NT2/D1 (cell line): ENCODE measurements at places on chromosomes 3 and 15.

GRCh38 chr3:105790534-105790933 is 78.3 kb downstream of the CBLB start:
- DNase-seq, result no peak

GRCh38 chr3:50122661-50123391 is 32.3 kb upstream of the SEMA3F start:
- DNase-seq, result no peak

GRCh38 chr3:27022096-27022761 is 347.0 kb downstream of the NEK10 start:
- DNase-seq, result no peak

DNA sequence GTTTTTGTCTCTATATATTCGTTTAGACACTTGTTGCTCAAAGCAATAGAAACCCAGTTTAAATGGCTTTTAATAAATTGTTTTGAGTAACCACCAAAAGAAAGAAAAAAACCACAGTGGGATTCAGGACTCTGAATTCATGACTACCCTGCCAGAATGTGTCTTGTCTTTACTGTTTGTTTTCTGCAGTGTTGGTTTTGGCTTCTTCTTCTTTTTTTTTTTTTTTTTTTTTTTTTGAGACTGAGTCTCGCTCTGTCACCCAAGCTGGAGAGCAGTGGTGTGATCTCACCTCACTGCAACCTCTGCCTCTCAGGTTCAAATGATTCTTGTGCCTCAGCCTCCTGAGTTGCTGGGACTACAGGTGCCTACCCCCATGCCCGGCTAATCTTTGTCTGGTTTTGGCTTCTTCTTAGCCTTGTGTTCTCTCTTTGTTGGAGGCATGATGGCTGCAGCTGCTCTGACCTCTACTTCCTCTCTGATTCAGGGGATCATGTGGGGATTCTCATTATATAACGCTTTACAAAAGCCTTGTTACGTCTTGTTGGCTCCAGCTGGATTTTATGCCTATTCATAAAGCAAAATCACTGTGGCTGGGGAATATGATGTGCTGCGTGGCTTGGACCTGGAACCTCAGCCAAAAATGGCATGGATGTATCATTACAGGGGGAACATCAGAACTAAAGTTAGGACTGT is 54.0 kb downstream of the PLS1 start:
- DNase-seq, result no peak

- no peak for DNase-seq
Measured at GRCh38 chr15:86615816-86616215, 536.1 kb downstream of the AGBL1 start.

GRCh38 chr3:149621218-149622005 is 36.4 kb downstream of the WWTR1 start:
- DNase-seq, result no peak

DNA sequence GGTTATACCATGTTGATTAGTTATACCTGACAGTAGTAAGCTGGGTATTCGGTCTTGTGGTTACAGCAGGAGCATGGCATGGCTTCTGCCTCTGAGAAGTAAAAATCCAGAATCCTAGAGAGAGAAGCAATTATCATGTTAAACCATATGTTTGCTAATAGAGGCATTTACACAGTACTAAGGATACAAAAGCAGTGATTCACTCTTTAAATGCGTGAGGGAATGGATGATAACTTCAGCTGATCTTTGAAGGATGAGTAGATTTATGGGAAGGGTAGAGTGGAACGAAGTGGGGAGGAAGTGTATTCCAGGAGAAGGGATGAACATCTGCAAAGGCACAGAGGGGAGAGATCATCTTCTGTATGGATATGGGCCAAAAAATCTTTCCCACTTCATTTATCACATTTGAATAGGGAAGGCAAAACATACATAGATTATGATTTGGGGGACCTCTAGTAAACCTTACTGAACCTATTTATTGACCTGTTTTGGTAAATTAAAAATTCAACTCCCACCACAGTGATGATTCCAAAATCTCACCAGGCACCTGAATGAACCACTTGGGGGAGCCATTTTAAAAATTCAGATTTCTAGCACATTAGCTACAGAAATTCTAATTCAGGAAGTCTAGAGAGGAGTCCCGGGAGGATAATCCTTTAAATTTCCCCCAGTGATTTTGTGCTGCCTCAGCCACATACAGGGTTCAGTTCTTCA is 35.1 kb downstream of the IGSF10 start:
- no peak for DNase-seq

GRCh38 chr3:45800611-45801010 is 4.3 kb upstream of the SLC6A20 start:
- DNase-seq, result no peak

DNA sequence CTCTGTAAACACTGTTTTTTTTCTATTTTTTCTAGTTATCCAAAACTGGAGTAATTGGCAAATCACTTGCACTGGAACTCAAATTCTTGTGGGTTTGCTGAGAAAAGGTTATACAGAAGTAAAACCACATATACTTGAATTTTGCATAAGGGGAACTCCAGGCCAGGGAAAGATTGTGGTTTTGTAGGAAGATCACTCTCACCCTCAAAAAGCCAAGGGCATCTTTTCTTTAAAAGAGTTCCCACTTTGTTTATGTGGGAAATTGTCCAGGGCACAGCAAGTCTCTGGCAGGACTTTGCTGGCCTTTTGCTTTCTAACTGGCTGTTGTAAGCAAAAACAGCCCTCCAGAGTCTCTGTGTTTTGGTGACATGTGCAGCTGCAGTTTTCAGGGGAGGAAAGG is 340.3 kb upstream of the RBMS3 start:
- DNase-seq, result no peak

DNA sequence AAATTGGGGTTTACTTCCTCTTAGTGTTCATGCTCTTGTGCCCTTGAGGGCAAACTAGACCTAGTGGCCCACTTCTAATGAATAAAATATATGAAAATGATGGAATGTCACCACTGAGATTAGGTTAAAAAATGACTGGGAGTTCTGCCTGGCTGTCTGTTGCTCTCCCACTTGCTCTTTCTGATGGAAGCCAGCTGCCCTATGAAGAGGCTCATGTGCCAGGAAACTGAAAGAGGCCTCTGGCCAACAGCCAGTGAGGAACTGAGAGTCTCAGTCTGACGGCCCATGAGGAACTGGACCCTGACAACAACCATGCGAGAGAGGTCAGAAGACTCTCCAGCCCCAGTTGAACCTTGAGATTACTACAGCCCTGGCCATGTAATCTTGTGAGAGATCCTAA is 107.1 kb upstream of the FHIT start:
- DNase-seq, result no peak

GRCh38 chr3:70558956-70559355 is 246.5 kb upstream of the MDFIC2 start:
- DNase-seq, result no peak

DNA sequence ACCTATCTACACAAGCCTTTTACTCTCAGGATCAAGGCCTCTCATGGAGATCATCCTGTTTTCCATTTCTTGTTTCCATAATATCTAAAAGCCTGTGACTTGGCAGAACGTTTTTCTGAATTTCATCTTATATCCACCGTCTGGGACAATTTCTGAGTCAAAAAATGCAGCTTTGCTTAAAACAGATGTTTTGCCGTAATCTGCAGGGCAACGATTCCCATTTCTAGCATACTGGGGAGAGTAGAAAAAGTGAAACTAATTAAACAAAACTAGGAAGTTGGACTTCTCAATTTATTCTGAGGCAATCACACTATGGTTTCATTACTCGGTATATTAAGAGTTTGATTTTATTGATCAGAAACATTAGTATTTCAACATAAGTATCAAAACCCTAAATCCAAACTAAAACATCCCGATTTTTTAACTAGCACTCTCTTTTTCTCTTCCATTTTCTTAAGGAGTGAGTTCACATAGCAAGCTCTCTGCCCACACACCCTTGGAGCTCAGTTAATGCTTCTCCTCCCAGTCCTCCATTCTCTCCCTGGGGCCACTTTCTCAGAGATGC is 33.6 kb downstream of the SPATA12 start:
- no peak for DNase-seq

DNA sequence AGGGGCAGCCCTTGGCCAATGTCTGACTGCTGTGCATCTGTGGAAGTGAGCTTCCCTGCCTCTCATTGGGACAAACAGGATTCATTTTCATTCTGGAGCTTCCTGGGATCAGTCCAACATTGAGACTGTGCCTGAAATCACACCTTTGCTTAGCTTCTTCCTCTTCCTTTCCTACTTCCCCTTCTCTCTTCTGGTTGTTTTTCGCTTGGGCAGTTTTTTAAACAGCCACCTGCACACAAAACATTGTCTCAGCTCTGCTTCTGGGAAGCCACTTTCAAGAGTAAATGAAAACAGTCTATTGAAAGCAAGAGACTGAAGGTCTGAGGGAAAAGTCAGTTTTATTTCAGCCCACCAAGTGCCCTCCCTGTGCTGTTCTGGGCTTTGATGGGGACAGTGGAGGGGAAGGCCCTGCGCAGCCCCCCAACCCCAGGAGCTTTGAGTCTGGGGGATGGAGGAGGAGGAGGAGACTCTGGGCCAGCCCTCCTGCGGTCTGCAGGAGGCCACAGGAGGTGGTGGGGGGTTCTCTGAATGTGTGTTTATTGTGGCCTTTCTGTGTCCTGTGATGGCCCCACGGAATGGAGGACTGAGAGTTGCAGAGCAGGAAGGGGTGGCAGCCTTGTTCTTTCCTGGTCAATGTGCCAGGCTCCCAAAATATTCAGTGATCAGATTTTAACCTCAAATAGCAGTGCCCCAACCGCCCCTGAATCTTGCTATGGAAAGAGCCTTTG is 7.8 kb upstream of the ISLR2 start:
- DNase-seq, result no peak

- DNase-seq, result no peak
Measured at GRCh38 chr3:12803371-12803770, 6.9 kb downstream of the CAND2 start.

- no peak for DNase-seq
Measured at GRCh38 chr3:56677286-56677685, 5.8 kb downstream of the TASOR start.

DNA sequence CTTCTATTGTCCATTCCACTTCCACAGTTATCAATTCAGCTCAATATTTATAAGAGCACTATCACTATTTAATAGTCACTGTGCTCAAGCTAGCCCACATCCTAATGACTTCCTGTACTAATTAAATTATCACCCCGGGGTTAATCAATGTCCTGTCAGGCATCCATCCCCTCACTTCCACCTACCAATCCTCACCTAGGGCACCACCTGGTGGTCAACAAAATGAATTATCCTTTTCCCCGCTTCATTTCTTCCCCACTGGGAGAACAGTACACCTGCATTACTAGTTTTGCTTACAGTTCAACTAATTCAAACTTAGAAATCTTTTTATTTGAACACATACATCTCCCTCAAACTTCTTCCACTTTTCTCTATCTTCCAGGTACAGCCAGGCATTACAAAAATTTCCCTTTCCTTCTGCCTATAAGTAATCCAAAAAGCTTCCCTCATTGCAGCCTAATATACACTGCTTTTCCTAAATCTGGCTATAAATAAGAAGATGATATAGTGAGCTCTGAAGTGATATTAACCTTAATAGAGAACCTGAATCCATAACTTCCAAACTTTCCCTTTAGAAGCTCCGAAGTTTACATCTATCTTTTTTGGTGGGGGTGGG is 68.5 kb downstream of the TMCC1 start:
- peak; percentile 75 for DNase-seq

GRCh38 chr3:184188080-184188479 is 2.1 kb downstream of the ABCF3 start:
- no peak for DNase-seq

GRCh38 chr3:25476639-25477038 is 48.6 kb downstream of the RARB start:
- DNase-seq, result no peak

DNA sequence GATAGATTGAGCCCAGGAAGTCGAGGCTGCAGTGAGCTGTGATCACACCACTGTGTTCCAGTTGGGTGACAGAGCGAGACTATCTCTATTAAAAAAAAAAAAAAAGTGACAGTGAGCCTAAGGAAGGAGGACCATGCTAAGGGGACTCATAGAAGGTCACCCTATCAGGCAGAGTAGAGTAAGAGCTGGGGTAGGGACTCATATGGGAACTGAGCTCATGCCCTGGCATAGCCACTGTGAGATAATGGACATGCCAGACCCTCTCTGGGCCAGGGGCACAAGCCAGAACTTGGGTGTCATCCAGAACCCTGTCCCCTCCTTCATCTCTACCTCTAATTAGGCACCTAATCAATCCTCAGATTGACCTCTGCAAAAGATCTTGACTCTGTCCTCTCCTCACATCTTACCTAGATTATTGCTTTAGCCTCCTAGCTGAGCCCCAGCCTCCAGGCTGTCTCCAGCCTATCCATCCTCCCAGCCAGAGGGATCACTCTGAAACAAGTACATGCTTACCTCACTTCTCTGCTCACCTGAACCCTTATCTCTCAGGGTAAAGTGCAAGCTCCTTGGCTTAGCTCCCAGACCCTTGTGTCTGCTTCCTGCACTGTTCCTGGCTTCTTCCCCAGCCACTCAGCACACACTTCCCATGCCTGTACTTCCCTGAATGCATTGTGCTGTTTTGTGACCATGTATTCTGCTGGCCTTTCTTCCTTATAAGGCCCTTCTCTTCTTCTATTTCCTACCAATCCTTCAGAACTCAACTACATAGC is 76.4 kb downstream of the DAPK2 start:
- no peak for DNase-seq

- DNase-seq, result no peak
Measured at GRCh38 chr3:4834403-4834866, 144.8 kb upstream of the BHLHE40 start.

DNA sequence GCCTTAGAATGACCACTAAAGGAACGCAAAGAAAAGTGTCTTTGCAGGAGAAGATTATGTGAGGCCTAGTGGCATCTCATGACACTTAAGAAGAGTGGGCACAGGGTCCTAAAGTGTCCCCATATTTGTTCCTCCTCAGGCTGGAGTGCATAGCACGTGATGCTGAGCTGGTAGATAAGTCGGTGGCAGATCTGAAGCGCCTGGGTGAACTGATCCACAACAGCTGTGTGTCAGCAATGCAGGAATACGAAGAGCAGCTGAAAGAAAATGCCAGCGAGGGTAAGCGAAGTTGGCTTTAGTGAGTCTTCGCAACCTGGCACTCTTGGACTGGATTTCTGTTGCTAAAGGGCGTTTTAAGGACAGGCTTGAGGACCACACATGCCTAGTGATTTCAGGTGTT is 92.6 kb downstream of the CHD2 start:
- DNase-seq, result no peak

GRCh38 chr3:25723802-25724201 is 59.1 kb upstream of the TOP2B start:
- no peak for DNase-seq

DNA sequence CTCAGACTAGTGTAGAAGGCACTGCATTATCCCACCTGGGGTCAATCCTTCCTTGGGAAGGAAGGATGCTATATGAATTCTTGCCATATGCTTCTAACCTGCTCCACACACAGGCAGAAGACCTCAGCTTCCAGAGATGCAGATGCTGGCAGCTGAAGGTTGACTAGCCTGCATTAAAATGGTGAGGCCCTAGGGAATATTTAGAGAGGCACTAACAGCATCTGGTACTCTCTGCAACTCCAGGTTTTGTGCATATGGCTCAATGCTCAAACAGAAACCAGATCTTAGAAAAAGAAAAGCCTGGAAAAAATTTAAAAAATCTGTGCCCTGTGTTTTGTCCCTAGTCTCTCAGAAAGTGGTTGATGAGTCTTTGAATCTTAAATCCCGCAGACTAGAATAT is 56.0 kb upstream of the MYRIP start:
- no peak for DNase-seq

GRCh38 chr3:40645883-40646282 is 121.1 kb downstream of the ZNF621 start:
- DNase-seq, result no peak

- DNase-seq, result no peak
Measured at GRCh38 chr3:23815879-23816278, 10.1 kb downstream of the UBE2E1 start.

- no peak for DNase-seq
Measured at GRCh38 chr3:133591271-133591742, 17.8 kb downstream of the CDV3 start.

- no peak for DNase-seq
Measured at GRCh38 chr3:112253301-112253971, 40.6 kb downstream of the SLC9C1 start.
